ENCODE measurements at places on chromosomes 1 and 21.

DNA sequence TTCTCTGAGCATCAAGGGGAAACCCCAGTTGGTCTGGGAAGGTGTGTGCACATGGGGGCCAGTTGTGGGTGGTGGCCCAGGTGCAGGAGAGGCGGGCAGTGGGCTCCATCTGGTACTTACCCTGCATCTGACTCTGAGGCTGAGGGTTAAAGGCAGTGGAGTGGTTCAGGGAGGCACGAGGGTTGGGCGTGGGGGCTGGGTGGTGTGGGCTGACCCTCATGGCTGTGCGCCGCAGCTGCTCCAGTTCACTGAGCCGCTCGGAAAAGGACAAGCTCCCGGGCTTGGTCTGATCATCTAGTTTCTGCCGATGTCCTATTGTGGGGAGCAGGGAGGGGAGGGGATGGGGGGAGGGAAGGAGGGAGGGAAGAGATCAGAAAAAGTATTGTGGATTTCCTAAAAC lies 165.5 kb downstream of the CLIC6 start:
- no peak for DNase-seq

- no peak for DNase-seq
Observed at GRCh38 chr1:217026531-217026930, 303.3 kb upstream of the ESRRG start.

DNA sequence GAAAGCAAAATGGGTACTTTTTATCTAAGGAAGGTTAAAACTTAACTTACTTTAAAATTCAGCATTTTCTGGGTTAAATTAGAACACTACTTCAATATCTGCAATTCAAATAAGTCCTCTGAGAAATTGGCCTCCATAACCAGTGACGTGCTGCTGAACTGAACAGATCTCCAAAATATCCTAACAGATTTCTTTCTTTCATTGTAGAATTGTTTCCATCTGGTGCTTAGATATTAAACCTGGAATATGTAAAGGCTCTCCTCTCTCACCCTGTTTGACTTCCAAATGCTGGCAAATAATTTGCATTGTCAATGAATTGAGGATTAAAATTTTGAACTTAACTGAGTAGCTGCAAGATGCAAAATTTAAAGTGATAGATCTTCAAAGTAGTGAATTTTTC lies 316.9 kb upstream of the CXADR start:
- no peak for DNase-seq

- DNase-seq, result no peak
Observed at GRCh38 chr1:210607361-210607760, 278.7 kb downstream of the HHAT start.

DNA sequence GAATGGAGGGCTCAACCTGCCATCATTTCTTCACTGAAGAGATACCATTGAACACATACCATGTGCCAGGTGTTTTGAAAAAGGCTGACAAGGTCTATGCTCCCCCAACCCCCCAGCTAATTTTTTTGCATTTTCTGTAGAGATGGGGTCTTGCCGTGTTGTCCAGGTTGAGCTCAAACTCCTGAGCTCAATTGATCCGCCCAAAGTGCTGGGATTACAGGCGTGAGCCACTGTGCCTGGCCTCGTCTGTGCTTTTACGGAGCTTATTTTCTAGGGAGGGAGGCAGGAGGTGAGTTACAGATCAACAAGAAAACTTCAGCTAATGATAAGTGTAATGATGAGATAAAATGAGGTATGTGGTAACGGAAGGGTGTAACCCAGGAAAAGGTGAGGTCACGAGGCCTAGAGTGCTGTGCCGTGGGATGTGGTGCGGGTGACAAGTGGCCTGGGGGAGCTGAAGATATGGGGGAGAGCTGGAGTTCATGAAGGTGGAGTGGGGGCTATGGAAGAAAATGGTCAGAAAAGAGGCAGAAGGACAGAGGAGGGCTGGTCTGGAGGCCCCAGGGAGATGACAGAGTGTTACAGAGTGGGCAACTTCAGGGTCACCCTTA lies 28.2 kb downstream of the FAAH start:
- DNase-seq, result no peak

DNA sequence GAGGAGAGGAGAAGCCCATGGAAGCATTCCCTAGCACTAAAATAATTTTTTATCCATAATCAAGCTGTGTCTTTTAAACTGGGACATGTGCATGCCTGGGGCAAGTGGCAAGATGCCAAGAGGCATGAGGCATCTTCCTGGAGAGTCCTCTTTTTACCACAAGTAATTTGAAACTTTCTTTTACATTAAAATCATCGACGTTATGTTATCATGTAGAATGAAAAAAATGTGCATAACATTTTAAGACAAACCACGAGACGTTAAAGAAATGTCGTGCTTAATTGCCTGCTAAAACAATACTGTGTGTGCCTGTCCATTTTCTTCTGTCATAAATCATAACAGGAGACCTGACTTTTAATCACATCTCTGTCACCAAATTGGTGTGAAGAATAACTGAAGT lies 1.5 kb downstream of the STYXL2 start:
- DNase-seq, result no peak
